Iris pigment epithelial cell (primary cell): ENCODE measurements at places on chromosomes 7 and 10.

DNA sequence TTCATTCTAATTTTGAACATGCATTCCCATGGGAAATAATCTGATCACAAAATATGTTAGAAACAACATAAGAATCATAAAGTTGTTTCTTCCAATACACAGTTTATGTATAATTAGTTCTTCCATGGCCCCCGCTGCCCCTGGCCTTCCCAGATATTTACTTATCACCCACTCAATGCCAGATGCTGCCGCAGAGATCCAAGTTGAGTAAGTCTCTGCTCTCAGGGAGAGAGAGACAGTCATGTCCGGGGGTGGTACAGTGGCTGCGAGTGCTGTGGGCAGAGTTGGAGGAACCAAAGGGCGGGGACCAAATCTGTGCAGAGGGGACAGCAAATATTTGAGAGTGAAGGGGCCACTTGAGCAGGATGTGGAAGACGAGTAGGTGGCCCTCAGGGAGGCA lies 37.1 kb downstream of the COL26A1 start:
- no peak for DNase-seq

DNA sequence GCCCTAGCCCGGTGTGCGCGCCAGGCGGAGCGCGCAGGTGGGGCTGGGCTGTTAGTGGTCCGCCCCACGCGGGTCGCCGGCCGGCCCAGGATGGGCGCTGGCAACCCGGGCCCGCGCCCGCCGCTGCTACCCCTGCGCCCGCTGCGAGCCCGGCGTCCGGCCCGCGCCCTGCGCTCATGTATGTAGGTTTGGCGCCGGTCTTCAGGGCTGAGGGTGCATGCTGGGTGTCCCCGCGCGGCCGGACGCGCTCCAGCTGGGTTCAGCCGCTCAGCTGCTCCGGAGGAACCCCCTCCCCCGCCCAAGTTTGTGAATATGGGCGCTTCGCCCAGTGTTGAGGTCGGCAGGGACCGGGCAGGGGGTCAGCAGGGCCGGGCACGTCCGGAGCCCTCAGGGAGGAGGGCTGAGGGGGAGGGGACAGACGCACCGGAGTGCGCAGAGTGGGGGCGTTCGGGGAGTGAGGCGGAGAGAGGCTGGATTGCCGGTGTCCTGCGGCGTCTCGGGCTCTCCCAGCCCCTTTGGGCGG lies 559 bp downstream of the VWC2 start:
- DNase-seq: no peak

GRCh38 chr7:14446829-14447228 lies 455.7 kb downstream of the DGKB start:
- no peak for DNase-seq

DNA sequence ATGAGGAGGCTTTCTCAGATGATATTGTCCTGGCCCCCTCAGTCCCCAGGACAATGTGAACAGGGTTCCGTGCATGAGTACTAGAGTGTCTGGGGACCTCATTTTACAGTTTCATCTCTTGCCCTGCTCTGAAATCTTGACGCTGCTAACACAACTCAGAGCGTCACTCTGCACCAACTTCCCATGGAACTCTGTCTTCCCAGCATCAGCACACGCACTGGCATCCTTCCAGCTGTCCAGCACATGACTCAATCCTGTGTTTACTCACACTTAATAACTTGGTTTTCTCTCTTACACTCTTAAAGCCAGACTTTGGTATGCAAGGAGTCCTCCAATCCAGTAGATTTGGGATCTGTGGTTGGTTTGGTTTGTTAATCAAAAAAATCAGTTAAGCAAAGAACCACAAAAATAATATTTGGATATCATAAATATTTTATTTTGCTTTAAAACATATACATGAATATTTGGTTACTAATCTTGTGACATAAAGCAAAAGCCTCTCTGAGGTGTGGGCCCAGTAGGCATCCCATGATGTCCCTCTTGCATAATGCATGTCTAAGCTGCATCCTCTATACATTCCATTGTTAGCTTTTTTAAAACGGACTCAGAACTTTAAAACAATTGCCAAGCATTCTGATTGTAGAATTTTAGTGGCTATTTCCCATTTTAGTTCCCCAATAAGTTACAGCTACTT lies 131.0 kb downstream of the CXCL12 start:
- peak; percentile 69 for DNase-seq

DNA sequence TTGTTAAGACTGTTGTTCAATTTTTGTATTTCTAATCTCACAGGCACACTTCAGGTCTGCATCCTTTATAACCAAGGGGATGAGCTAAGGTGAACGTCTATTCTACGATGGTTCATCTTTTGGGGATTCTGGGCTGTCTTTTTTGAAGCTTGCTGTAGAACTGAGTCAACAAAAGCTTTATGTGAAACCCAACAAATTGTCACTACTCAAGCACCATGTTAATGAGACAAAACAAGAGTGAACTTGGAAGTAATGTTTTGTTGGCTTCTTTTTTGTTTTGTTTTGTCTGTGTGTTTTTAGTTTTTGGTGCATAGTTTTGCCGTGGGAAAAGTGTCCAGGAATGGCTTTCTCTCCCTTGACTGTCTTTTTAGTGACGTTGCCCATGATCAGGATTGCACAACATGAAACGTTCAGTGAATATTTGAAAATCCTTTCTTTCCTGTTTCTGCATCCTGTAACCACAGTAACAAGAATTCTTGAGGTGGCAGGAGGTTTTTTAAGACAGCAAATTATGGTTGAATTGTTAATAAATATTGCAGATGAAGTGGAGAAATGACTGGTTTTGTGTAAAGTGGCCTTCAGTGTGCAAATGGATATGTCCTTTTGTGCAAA lies 65.6 kb downstream of the WIPF3 start:
- peak; percentile 93 for DNase-seq

GRCh38 chr10:122703483-122704448 lies 4.1 kb upstream of the C10orf120 start:
- DNase-seq: peak; percentile 53

GRCh38 chr7:158541346-158542010 lies 46.1 kb downstream of the PTPRN2 start:
- no peak for DNase-seq

- no peak for DNase-seq
Observed at GRCh38 chr7:52909131-52909530, 126.3 kb upstream of the POM121L12 start.

- DNase-seq: no peak
Observed at GRCh38 chr10:132299371-132300336, 8.1 kb downstream of the STK32C start.

GRCh38 chr10:6482737-6483357 lies 97.2 kb downstream of the PRKCQ start:
- no peak for DNase-seq

DNA sequence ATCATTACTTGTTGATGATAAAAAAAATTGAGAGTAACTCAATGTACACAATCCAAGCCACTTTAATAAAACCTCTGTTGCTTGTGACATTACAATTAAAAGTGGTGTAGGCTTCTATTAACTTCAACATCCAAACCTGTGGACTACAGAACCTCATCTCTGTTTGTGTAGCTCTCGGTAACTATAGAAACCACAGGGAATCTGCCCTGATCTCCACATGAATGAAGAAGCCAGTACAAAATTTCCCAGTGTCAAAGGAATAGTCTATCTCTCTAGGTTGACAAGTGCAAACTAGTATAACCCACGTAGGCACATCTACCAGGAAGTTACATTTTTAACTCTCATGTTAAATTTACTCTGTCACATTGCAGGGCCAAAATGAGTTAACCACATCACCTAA lies 204.3 kb downstream of the CHCHD3 start:
- DNase-seq: no peak

- DNase-seq: no peak
Observed at GRCh38 chr10:35937546-35937945, 295.4 kb upstream of the FZD8 start.

GRCh38 chr10:75095631-75096030 lies 15.8 kb upstream of the SAMD8 start:
- DNase-seq: no peak

DNA sequence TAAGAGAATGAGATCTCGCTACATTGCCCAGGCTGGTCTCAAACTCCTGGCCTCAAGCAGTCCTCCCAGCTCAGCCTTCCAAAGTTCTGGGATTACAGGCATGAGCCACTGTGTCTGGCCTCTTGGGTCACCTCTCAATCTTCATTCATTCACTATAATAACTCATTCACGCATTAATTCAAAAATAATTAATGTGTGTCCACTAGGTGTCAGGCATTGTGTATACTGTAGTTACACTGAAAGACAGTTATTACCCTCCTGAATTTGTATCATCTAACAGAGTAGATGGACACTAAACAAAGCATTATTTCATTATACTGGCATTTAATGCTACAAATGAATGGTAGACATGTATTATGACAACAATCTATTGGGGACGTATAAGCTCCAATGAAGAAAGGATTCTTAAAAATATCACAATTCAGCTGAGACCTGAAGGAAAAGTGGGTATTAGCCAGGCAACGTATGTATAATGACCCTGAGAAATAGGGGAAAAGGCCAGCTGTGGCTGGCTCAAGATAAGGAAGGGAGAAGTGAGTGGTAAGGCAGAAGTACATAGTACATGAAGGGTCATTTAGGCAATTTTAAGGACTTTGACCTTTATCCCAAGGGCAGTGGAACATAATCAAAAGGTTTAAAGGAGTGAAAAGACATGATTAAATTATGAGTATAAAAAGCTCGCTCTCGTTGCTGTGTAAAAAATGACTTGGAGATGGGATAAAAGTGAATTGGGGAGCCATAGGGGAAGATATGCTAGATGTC lies 150.7 kb downstream of the BTAF1 start:
- DNase-seq: peak; percentile 14

DNA sequence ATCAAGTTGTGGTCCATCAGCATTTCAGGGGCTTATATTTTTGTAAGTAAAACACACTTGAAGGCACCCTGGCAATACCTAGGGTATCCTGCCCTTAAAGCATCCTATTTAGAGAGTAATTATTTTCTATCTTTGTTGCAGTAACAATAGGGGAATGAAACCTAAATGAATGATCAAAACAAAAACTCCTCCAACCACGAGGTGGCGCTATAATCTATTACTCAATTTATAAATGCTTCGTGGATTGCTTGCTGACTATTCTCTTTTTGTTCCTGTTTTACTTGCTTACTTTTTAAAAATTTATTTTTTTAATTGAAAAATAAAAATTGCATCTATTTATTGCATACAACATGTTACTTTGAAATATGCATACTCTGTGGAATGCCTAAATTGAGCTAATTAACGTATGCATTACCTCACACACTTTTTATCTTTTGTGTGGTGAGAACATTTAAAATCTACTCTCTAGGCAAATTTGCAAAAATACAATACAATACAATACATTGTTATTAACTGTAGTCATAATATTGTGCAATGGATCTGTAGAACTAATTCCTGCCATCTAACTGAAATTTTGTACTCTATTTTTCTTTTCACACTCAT lies 147.7 kb upstream of the BMPER start:
- peak; percentile 47 for DNase-seq

GRCh38 chr7:17501441-17502212 lies 203.2 kb downstream of the AHR start:
- peak; percentile 38 for DNase-seq

DNA sequence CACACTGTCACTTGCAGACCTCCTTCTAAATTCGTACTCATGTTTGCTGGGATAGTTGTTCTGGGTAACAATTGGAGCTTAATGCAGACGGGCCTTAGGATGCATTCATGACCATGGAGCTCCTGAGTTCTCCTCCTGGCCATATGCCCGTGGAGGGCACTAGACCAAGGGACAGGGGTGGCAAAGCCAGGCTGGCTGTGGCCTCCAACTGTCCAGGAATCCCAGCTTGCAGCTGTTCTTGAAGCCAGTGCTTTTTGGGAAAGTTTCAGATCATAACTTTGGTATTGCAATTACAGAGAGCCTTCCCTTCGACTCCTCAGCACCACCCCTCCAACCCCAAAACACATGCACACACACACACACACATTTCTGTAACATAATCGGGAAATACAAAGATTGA lies 30.6 kb downstream of the ANTXRL start:
- DNase-seq: no peak

GRCh38 chr10:24150853-24151252 lies 58.1 kb upstream of the KIAA1217 start:
- DNase-seq: no peak

DNA sequence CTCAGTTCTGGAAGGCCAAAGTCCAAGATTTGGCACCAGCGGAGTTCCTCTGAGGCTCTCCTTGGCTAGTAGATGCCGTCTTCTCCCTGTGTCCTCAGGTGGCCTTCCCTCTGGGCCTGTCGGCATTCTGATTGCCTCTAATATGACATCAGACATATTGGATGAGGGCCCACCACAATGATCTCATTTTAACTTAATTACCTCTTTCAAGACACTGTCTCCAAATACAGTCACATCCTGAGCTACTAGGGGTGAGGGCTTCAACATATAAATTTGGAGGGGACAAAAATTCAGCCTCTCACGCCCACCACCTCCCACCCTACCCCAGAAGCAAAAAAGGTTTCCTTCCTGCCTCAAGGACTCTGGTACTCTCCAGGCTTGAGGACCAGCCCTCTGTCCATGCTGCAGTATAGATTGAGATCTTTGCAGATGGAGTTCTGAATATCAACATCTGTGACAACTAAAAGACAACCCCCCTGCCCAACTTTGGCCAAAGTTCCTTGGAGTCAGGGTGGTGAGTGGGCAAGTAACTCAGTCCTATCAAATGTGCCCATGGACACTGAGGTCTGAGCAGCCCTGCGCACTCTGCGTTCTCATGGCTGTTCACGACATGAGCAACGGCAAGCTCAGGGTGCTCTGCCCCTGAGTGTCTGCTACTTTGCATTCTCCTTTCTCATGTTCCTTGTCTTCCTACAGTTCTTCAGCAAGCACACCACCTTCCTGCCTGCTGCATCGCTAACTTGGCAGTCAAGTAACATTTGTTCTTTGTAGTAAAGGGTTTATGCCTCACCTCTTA lies 11.5 kb downstream of the TMEM176B start:
- peak; percentile 13 for DNase-seq

DNA sequence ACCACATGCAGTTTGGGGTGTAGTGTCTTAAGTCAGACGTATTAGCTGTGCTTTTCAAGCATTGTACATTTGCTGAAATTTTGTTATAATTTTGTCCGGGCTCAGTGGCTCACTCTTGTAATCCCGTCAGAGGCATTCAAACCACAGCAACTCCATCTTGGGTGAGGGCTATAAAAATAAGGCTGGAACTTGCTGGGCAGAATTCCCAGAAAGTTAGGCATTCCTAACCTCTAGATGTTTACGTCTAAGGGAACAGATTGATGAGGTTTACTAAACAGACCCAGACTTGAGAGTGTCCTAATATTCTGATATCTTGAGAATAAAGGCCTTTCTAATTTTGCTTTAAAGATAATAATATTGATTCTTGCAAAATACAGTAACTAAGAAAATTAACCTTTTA lies 957.8 kb downstream of the NXPH1 start:
- DNase-seq: no peak

GRCh38 chr10:68831961-68832455 lies 4.7 kb downstream of the STOX1 start:
- no peak for DNase-seq

GRCh38 chr7:3559278-3559677 lies 258.2 kb downstream of the SDK1 start:
- DNase-seq: peak; percentile 96

GRCh38 chr10:128337860-128338378 lies 211.7 kb upstream of the MKI67 start:
- no peak for DNase-seq
